GM23338 (cell line): ENCODE measurements at places on chromosomes 12 and 14.

- H3K4me1 ChIP-seq = no peaks in the 10 kb centered on the region
- H3K4me3 ChIP-seq = no peak overlapping the region
- H3K27ac ChIP-seq = no peak overlapping the region
- no peaks in the 10 kb centered on the region for H3K27me3 ChIP-seq
These were observed 23.3 kb downstream of the LMNTD1 start for GRCh38 chr12:25529738-25530137.

GRCh38 chr12:116381744-116382685 is 104.5 kb upstream of the MED13L start:
- H3K4me3 ChIP-seq = peak overlapping the region; percentile 51
- no peaks in the 10 kb centered on the region for H3K36me3 ChIP-seq
- H3K27me3 ChIP-seq = no peaks in the 10 kb centered on the region
- peak overlapping the region; percentile 89 for H3K27ac ChIP-seq

DNA sequence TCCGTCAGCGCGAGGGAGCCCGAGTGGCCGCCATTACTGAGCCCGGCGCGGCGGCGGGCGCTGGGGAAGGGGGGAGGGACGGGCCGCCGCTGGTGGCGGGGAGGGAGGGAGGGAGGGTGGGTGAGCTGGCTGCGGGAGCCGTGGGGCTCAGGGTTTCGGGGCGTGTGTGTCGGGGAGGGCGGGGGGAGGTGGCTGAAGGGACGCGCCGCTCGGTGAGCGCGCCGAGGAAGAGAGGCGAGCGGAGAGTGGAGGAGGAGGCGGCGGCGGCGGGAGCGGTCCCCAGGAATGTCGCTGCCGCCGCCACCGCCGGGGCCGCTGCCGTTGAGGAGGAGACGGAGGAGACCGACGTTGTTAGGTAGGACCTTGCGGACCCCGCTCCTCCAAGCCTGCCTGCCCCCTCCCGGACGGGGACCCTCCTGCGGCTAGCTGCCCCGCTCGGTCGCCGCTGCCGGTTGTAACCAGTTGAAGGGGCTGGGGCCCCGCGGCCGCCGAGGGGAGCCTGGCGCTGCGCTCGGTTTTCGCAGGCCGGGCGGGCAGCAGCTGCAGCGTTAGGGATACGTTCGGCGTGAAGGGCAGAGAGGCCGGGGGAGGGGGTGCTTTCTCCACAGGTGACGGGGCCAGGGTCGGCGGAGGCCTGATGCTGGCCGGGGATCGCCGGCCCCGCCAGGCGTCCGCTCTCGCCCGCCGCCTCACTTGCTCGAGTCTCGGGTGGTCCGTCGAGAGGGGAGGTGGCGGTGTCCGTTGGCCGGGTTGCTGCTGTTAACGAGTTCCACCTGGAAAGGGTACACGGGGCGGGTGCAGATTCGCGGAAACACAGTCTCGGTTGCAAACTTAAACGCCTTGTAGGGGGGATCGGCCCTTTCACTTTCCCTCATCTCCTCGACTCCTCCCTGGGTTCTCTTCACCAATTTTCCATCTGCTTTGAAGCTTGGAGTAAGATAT is at the start of gene ARHGAP5:
Gene ARHGAP5 (plus strand): TSS at position 224 of the 942 bp plus-strand sequence. CDS start 13,366 bp downstream, outside the sequence.
- peak within 1 kb of the TSS; percentile 97 for H3K27ac ChIP-seq
- no peaks in the 10 kb centered on the region for H3K27me3 ChIP-seq
- no peaks in the 10 kb centered on the region for H3K36me3 ChIP-seq
- H3K4me1 ChIP-seq = peaks cover 43% of the 10 kb centered on the region
- peak within 1 kb of the TSS; percentile 67 for H3K4me3 ChIP-seq

- no peaks in the 10 kb centered on the region for H3K36me3 ChIP-seq
- no peak for DNase-seq
- H3K27me3 ChIP-seq = no peaks in the 10 kb centered on the region
- no peak overlapping the region for H3K4me3 ChIP-seq
- no peaks in the 10 kb centered on the region for H3K4me1 ChIP-seq
These were observed 117.4 kb downstream of the DICER1 start for GRCh38 chr14:95039993-95040348.

GRCh38 chr12:116959845-116960514 is 49.2 kb downstream of the FBXW8 start:
- H3K27ac ChIP-seq = no peak overlapping the region
- no peaks in the 10 kb centered on the region for H3K27me3 ChIP-seq
- DNase-seq = no peak
- no peaks in the 10 kb centered on the region; the same call in 1 of the 2 replicates for H3K4me1 ChIP-seq

GRCh38 chr12:65823513-65824375 is 539 bp upstream of the HMGA2 start:
- H3K27me3 ChIP-seq = no peaks in the 10 kb centered on the region
- peak overlapping the region; percentile 53; the same call in 1 of the 2 replicates for H3K27ac ChIP-seq
- peak overlapping the region; percentile 55 for H3K4me3 ChIP-seq
- no peaks in the 10 kb centered on the region for H3K36me3 ChIP-seq

DNA sequence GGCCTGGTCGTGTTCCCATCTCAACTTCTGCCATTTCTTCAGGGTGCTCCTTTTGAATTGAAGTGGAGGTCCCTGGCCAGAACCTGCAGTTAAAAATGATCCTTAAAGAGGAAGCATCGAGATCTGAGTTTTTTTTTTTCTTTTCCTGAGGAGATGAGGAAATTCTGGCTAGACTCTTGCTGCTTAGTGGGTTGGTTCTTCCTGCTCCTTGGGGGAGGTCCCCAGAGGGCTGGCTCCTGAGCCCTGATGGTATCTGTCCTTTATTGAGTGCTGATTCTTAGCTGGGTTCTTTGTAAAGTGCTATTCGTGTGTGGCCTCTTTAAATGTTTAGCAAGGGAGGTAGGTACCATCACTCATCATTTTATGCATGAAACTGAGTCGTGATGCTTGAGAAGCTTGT is 11.7 kb downstream of the PELI2 start:
- H3K27ac ChIP-seq = no peak overlapping the region
- no peak overlapping the region for H3K4me3 ChIP-seq
- H3K36me3 ChIP-seq = no peaks in the 10 kb centered on the region
- H3K27me3 ChIP-seq = no peaks in the 10 kb centered on the region
- H3K4me1 ChIP-seq = peaks cover 77% of the 10 kb centered on the region
- peak; percentile 38 for DNase-seq
